Tongue (tissue), 3 donors: ENCODE measurements at places on chromosomes 12 and 14. TPM values are rescaled to one million over a fixed set of nuclear protein-coding genes. Genes with fewer than 3 reads are reported as not detected.
A peak's percentile ranks its signal among the peaks of the same experiment; 100 is the strongest.

IAPP gene
- total RNA-seq: not detected

DCN gene
- total RNA-seq: 470 TPM

TUBA1A gene
- 491 TPM for total RNA-seq

ZFHX2 gene
- 0.31 TPM for total RNA-seq

REC8 gene
- total RNA-seq: 8.6 TPM

NPFF gene
- not detected for total RNA-seq

GRCh38 chr12:118493962-118494361 lies 117.6 kb downstream of the SUDS3 start:
- no peak for DNase-seq

DNA sequence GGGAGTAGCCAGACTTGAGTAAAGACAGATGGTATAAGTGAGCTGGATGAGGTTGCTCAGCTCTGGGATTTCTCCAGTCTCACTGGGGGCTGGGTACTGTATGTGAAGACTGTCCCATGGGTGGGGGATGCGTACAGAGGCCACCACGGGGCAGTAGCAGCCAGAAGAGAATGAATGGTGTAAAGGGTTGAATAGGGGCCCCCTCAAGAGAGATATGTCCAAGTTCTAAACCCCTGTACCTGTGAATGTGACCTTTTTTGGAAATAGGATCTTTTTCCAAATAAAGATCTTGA lies 21.8 kb upstream of the BCDIN3D start:
- no peak for DNase-seq

GRCh38 chr12:54404061-54405004 lies 14.7 kb downstream of the ITGA5 start:
- peak; percentile 70 for DNase-seq

- no peak for DNase-seq
Measured at GRCh38 chr12:53333845-53334244, 2.3 kb downstream of the SP7 start.

DNA sequence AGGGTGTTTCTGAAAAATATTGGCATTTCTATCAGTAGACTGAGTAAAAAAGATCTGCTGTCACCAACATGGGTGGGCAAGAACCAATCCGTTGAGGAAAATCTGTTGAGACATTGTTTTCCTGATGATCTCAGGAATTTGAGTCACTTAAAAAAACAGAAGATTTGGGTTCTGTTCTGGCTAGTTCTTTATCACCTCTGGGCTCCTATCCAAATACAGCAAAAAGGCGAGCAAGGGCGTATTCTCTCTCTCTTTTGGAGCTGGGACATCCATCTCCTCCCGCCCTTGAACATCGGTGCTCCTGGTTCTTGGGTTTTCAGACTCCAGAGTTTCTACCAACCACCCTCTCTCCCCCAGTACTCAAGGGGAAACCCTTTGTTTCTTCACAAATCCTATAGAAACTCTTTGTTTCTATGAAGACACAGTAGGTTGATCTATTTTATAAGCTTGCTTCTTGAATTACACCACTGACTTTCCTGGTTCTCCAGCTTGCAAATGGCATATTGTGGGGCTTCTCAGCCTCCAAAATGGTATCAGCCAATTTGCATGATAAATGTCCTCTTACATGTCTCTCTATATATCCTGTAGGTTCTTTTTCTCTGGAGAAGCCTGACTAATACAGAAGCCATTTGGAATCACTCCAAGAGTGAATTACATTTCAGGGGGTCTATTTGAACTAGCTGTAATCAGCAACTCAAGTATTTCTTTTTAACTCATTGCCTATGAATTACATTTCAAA lies 263.9 kb upstream of the TMTC1 start:
- DNase-seq: peak; percentile 29
